ENCODE measurements at places on chromosomes 7 and 10.

DNA sequence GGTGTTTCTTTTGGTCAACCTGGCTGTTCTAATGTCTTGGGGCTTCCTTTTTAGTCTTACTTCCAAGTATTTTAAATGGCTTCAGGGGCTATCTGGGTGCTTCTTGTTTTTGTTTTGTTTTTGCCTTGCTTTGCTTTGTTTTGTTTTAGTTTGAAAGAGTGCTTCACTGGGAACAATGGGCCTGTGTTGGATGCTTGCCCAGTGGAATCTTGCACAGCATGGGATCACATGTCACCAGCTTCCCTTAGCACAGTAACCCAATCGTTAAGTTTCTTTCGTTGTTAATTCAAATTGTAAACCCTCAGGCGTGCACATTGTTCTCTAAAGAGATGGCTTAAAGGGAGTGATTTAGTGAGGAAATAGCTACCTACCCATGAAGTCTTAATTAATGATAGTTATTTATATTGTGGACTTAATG lies 8.9 kb downstream of the COL17A1 start:
- DNase-seq: peak; percentile 45

GRCh38 chr7:151903249-151904032 lies 26.5 kb upstream of the PRKAG2 start:
- DNase-seq: no peak

- DNase-seq: no peak
Observed at GRCh38 chr7:155731871-155732270, 80.4 kb downstream of the SHH start.

DNA sequence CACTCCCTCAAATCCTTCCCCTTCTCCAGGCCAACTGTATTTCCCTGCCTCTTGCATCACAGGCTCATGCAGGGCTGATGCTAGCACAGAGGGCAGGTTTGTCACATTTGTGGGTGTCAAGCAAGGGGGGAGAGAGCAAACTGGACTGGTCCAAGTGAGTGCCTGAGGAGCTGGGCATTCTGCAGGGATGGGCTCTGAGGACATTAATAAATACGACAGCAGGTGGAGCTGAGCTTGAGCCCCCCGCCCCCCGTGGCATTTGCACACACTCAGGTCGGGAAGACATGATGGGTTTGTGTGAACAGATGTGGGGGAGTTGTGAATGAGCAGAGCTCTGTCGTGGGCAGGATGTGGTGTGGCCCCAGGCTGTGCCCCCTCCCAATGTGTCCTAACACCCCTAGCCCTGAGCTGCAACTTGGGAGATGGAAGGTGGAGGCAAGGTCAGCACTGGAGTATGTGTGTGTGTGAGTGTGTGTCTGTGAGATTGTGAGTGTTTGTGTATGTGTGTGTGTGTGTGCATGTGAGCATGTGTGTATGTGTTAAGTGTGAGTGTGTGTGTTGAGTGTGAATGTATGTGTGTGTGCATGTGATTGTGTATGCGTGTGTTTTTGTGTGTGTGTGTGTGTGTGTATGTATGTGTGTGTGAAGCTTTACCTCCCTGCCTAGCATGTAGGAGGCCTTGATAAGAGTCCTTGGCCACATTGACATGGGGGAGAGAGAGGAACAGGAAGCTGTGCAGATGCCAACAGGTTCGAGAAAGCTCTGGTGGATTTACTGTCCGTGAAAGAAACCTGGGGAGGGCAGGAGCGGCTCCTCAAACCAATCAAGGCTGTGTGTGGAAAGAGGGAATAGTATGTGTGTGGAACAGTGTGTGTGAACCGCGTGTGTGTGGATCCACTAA lies 9.1 kb downstream of the RASSF4 start:
- DNase-seq: no peak

Measured in AG08395 (cell line).